ENCODE measurements at places on chromosomes 5 and 9.

- no peak for DNase-seq
Observed at GRCh38 chr9:23434654-23435053, 391.4 kb downstream of the ELAVL2 start.

- no peak for DNase-seq
Observed at GRCh38 chr5:34869256-34869655, 30.3 kb downstream of the TTC23L start.

GRCh38 chr5:120092649-120093048 is 371.5 kb upstream of the PRR16 start:
- DNase-seq, result no peak

DNA sequence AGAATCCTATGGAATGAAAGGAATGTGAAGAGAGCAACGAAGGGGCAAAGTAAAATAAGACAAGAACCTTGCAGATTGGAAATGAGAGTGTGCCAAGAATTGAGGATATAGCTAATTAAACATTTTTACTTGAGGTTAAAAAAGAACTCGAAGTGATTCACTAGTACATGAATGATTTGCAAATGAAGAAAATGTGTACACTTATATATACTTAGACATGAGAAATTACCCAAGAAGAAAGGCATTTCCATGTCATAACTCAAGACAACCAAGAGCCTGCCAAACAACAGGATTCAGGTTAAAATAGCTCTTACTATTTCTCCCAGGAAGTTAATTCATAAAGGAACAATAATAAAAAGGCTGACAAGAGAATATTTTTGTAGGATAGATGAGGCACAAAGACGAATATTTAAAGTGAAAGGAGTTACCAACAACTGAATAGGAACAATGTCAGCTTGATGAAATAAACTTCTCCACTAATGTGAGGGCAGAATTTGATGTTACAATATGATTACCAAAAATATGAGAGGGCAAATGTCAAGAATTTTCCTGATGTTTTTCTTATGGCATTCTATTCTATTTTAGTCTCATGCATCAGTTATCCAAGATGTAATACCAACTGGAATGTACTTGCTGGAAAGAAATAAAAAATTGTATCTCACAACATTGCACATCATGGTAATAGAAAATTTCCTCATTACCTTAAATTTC is 18.9 kb upstream of the NPR3 start:
- DNase-seq, result no peak

DNA sequence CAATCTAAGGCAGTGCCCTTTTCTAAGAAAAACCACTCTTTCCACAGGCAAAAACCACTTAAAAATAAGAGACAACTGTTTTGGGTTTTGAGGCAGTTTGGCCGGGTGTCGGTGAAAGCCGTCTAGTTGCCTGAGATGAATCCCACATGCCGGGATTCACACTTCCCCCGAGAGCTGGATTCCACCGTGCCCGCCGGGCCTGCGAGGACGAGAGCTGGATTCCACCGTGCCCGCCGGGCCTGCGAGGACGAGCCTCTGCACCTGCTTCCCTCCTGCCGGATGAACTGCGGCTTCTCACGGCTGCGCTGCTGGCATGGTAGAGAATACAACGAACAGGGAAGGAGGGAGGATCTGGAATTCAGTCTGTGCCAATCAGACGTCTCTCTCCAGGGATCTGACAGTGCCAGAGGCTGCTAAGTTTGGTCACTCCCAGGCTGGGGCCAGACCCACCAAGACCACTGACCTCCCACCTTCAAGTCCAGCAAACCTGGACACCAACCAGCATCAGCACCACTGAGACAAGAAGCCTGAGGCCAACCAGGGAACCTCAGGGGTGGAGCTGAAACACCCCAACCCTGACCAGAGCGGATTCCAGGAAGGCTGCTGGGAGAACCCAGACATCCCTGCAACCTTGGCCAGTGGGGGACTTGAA is 23.0 kb downstream of the VAV2 start:
- no peak for DNase-seq

- no peak for DNase-seq
Observed at GRCh38 chr9:8680658-8681057, 881.1 kb upstream of the DMAC1 start.

DNA sequence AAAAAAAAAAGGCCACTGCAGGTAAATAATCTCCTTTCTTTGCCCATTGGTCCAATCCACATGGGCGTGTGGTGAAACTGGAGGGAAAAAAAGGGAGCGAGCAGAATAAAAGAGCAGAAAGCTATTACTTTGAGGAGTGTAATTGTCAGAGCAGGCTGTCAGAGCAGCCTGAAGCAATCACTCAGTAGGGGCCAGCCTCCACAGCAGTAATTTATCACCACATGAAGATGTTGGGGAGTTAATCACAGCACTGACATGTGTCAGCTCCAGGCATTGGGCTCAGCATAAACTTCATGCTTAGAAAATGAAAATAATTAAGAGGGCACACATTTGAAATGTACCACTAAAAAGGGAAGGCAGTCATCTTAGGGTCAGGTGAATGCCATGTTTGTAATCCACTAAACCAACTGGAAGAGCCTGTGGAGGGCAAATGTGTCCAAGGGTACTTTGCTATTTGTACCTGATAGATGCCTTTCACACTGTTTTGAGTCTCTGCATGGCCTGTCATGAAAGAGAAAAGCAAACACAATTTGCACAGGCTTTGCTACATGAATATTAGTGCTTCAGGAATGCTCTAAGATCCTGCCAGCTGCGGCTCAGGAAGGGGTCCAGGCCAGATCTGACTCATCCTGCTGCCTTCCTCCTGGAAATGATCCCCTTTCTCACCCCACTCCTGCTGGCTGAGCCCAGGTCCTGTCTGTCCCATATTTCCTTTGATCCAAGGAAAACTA is 2.9 kb upstream of the PTGER4 start:
- DNase-seq, result no peak

DNA sequence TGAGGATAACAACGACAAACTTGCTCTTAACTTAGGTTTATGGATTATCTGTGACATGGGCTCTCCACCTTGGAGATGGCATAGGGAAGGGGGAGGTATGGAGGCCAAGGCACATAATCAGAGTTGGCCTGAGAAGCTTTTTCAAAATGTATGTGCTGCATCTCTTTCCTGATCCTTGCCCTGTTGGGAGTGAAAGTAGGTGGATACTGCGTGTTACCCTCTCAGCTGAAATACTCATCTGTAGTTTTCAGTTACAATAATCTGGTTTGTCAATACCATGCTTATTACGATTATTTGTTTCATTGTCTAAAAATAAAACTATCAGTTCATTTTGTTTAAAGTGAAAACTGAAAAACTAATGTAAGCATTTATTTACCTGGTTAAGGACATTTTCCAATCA is 86.7 kb downstream of the SLC44A1 start:
- no peak for DNase-seq

DNA sequence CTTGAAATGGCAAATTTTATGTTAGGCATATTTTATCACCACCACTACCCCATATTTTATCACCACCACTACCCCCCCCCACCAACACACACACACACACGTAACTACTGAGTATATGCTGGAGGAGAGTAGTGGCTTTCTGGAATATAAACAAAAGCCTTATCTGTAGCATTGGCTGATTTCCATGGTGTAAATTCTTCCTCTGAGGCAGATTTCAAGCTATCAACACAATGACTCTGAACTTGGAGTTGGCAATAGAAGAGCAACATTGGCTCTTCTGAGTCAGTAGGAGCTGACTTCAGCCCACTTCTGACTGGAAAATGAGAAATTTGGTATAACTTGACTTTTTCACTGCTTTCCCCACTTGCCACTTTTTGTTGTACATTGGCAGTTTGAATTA is 143.0 kb downstream of the CAVIN4 start:
- no peak for DNase-seq

- peak; percentile 54 for DNase-seq
Observed at GRCh38 chr9:90770182-90770738, 31.4 kb upstream of the SYK start.

DNA sequence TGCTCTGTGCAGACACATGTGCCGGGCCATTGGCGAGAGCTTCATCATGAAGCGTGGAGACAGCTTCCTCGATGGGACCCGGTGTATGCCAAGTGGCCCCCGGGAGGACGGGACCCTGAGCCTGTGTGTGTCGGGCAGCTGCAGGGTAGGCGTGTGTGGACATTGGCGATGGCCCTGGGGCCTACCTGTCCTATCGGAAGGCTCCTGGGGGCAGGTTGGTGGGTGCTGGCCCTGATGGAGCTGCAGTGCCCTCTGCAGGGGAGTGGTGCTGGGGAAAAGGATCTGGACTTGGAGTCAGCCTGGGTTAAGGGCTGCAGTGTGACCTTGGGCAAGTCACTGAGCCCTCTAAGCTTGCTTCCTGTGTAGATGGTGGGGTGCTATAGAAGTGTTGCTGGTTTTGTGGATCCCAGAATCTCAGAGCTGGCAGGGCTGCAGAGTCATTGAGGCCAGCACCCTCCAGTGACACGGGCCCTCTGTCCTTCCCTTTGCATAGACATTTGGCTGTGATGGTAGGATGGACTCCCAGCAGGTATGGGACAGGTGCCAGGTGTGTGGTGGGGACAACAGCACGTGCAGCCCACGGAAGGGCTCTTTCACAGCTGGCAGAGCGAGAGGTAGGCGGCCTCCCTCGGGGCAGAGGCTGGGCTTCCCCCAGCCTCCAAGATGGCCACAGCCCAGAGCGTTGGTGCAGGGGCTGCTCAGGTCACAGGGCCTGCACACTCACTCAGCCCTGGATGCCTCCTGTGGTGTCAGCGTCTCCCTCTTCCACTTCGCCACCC is 15.8 kb downstream of the ADAMTS13 start:
- DNase-seq, result peak; percentile 69

- peak; percentile 29 for DNase-seq
Observed at GRCh38 chr5:31382051-31382878, 149.6 kb downstream of the DROSHA start.

- DNase-seq, result no peak
Observed at GRCh38 chr9:27154908-27155307, 45.9 kb downstream of the TEK start.

GRCh38 chr9:95171001-95171400 is 146.5 kb downstream of the FANCC start:
- peak; percentile 40 for DNase-seq

GRCh38 chr5:32308946-32309345 is 3.8 kb downstream of the MTMR12 start:
- DNase-seq, result no peak

- no peak for DNase-seq
Observed at GRCh38 chr9:12933957-12934356, 159.1 kb downstream of the LURAP1L start.

DNA sequence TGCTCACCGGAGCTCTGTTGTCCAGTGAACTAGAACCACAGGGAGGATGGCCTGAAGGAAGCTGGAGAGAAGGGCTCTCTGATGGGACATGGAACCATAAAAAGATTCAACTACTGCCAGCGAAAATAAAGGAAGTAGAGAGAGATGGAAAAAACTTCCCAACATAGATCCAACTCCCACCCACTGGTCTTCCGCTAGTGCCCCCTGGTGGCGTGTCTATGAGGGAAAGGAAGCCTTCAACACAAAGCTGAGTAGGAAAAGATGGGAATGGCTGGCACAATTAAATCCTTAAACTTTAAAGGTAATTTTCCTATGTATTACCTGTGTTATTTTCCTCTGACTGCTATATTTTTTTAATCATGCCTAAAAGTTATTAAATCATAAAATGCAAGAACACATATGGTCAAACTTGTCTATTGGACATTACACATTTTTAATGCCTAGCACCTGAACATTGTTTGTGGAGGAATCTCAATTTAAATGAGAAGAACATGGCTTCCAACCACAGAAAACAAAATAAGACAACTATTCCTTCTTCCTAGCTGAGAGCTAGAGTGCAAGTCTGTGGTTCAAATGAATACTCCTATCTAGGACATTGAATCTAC is 51.5 kb downstream of the CEP120 start:
- DNase-seq, result no peak

DNA sequence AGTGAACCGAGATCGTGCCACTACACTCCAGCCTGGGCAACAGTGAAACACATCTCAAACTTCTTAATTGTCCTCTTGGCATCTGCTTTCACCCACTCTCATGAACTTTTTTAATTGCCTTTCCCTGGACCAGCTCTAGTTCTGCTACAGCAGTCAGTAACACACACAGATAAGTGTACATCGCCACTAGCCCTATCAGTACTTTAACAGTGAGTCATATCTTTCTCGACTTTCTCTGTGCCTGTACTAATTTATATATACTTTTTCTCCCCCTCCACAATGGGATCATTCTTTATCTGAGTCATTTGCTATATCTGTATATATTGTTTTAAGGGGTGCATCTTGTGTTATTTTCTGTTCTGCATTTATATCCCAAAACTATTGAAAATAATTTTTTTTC is 6.7 kb downstream of the CDC37L1 start:
- no peak for DNase-seq
